ENCODE measurements at places on chromosomes 6 and 20. TPM values are rescaled to one million over a fixed set of nuclear protein-coding genes. Genes with fewer than 3 reads are reported as not detected.

The OR2J3 gene
- 0.10 TPM for total RNA-seq

DNA sequence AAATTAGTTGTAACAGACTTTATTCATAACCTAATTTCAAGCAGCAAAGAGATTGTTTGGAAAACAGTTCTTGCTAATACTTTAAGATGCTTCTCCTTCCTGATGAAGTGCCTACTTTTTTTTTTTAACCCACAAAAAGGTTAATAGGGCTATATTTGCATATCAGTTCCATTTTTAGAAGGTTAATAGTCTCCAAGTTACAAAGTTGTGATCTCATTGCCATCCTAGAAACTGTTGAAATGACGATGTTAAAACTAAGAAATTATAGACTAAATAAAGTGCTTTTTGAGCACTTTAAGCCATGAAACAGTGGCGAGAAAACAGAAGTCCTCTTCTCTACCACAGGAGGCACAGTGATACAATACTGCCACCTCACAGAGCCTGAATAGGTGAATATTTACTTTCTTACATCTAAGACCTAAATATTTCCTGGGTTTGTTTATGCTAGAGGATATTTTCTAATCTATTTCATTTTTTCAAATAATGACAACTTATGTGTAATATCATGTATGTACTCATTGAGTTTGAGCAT, 5.3 kb downstream of the RNF144B start:
- H3K27ac ChIP-seq: no peak overlapping the region
- no peak for DNase-seq
- H3K4me3 ChIP-seq: no peak overlapping the region
- H3K4me1 ChIP-seq: peaks cover under 1% of the 10 kb centered on the region
- no peaks in the 10 kb centered on the region for H3K36me3 ChIP-seq

DNA sequence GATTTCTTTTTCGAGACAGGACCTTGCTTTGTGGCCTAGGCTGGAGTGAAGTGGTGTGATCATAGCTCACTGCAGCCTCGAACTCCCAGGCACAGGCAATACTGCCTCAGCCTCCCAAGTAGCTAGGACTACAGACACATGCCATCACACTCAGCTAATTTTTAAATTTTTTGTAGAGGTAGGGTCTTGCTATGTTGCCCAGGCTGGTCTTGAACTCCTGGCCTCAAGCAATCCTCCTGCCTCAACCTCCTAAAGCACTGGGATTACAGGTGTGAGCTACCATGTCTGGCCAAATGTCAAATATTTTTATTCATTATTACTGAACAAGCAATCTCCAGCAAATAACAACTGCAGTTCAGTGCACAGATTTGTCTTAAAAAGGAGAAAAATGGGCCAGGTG, 131.7 kb upstream of the IFNGR1 start:
- H3K4me1 ChIP-seq: no peaks in the 10 kb centered on the region
- H3K27me3 ChIP-seq: peaks cover 10% of the 10 kb centered on the region
- no peak overlapping the region for H3K4me3 ChIP-seq
- no peaks in the 10 kb centered on the region for H3K36me3 ChIP-seq
- DNase-seq: no peak

DNA sequence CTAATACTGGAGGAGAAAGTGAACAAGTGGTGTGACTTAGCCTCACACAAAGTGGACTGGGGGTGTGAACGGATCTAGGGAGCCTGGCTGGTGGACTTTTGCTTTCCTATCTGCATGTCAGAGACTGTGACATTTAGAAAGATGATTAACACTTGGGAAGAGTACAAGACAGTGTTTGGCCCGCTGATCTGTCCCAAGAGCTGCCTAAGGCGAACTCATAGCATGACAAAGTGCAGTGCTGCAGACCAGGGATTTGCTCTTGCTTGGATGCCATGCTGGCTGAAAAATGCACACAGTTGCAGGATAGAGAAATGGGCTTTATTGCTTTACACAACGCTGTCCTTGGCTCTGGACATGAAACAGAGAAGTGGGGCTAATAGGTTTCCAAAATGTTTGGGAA, 386.0 kb upstream of the MAN1A1 start:
- DNase-seq: no peak
- H3K27ac ChIP-seq: no peak overlapping the region
- no peak overlapping the region for H3K4me3 ChIP-seq
- peaks cover 2% of the 10 kb centered on the region for H3K4me1 ChIP-seq

DNA sequence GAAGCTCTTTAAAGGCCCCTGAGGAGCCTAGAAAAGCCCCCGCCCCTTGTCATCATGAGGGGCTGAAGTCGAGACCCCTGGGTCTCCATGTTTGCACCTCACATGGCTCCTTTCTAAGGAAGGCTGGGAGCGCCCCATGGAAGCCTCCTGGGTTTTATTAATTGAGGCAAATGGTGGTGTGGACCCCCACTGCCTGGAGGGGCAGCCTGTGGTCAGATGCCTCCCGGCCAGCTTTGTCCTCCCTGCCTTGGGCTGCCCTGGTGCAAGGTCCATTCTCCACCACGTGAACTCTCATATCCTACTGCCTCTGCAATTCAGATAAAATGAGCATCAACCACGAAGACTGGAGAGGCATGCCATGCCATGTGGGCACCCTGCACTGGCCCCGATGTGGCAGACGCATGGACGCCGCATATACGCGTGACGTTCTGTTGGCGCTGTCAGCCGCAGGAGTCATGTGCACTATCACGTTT, 295.5 kb downstream of the TAF4 start:
- DNase-seq: no peak
- no peak overlapping the region for H3K27ac ChIP-seq
- H3K36me3 ChIP-seq: peaks cover 9% of the 10 kb centered on the region
- H3K4me3 ChIP-seq: no peak overlapping the region
- H3K27me3 ChIP-seq: no peaks in the 10 kb centered on the region
- H3K4me1 ChIP-seq: peaks cover 10% of the 10 kb centered on the region
